ENCODE measurements at places on chromosomes 7 and 10.

DNA sequence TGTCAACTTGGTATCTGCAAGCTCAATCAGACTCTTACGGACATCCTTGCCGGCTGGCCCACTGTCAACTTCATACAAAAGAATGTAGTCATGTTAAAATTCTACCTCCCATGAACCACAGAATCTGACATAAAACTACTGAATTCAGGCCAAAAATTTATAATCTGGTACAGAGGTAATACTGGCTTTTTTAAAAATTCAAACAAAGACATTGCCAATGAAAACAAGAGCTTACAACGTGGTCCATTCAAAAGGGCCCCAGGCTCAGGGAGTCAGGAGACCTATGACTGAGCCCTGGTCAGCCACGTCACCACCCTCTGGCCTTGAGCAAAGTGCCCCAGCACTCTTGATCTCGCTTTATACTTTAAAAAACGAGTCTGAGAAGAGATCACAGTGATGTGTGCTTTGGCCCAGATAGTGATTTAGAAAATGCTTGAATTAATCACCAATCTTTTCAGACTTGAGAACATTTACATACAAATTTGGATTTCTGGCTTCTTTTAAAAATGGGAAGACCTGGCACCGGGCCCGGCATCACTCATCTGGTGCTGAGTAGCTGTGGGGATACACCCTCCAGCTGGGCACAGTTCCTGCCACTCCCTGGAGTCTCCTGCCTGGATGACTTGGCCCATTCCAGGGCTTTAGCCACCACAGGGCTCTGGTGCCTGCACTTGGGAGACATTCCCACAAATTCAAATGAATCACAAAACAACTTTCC, 94.1 kb downstream of the PIP4K2A start:
- peaks cover 4% of the 10 kb centered on the region for H3K4me1 ChIP-seq
- no peak for DNase-seq
- no peak overlapping the region for H3K4me3 ChIP-seq

GRCh38 chr7:44658979-44659378, 52.6 kb downstream of the OGDH start:
- H3K4me3 ChIP-seq, result no peak overlapping the region
- no peaks in the 10 kb centered on the region for H3K4me1 ChIP-seq
- H3K36me3 ChIP-seq, result peaks cover 22% of the 10 kb centered on the region
- no peak overlapping the region for H3K27ac ChIP-seq

GRCh38 chr10:86961481-86962091, 3.2 kb downstream of the SNCG start:
- no peaks in the 10 kb centered on the region for H3K36me3 ChIP-seq
- peaks cover 27% of the 10 kb centered on the region for H3K4me1 ChIP-seq
- DNase-seq, result no peak
- H3K27ac ChIP-seq, result no peak overlapping the region
- H3K27me3 ChIP-seq, result peaks cover under 1% of the 10 kb centered on the region
- H3K4me3 ChIP-seq, result no peak overlapping the region

GRCh38 chr10:47217113-47217512, 82.9 kb upstream of the GDF10 start:
- H3K36me3 ChIP-seq, result no peaks in the 10 kb centered on the region
- H3K4me3 ChIP-seq, result no peak overlapping the region
- H3K4me1 ChIP-seq, result no peaks in the 10 kb centered on the region
- DNase-seq, result no peak

DNA sequence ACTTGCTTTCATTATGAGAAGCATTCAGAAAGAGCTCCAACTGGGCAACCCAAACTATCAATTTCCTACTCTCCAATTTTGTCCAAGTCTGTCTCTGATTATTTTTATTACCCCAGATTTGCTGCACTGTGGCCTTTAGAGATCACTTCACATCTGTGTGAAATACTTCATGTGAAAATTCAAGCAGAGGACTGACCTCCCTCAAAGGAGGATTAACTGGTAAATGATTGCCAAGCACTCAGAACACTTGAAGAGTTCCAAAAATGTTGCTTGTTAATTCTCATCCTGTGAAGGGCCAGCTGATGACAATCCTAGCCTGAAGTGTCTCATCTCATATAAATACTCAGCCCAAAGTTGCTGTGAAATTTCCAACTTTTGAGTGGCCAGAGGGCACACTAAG, 182.8 kb upstream of the DGKB start:
- H3K27ac ChIP-seq, result no peak overlapping the region
- H3K36me3 ChIP-seq, result no peaks in the 10 kb centered on the region
- no peaks in the 10 kb centered on the region for H3K4me1 ChIP-seq
- no peak for DNase-seq

GRCh38 chr7:64885520-64886240, 17.4 kb upstream of the ZNF273 start:
- no peaks in the 10 kb centered on the region for H3K36me3 ChIP-seq
- H3K27me3 ChIP-seq, result peaks cover 37% of the 10 kb centered on the region
- H3K4me3 ChIP-seq, result no peak overlapping the region
- no peak for DNase-seq
- H3K4me1 ChIP-seq, result peaks cover 28% of the 10 kb centered on the region
- H3K27ac ChIP-seq, result no peak overlapping the region

GRCh38 chr10:44891721-44892120, 19.4 kb upstream of the TMEM72 start:
- no peak overlapping the region for H3K4me3 ChIP-seq
- no peaks in the 10 kb centered on the region for H3K4me1 ChIP-seq
- no peak for DNase-seq
- H3K27me3 ChIP-seq, result no peaks in the 10 kb centered on the region
- H3K36me3 ChIP-seq, result no peaks in the 10 kb centered on the region
